ENCODE measurements at places on chromosomes 13 and 19. TPM values are rescaled to one million over a fixed set of nuclear protein-coding genes. Genes with fewer than 3 reads are reported as not detected.

Gene PAF1
- total RNA-seq, result 34.5 TPM

- DNase-seq, result no peak
Observed at GRCh38 chr13:30446126-30446500, 19.6 kb downstream of the HMGB1 start.

DNA sequence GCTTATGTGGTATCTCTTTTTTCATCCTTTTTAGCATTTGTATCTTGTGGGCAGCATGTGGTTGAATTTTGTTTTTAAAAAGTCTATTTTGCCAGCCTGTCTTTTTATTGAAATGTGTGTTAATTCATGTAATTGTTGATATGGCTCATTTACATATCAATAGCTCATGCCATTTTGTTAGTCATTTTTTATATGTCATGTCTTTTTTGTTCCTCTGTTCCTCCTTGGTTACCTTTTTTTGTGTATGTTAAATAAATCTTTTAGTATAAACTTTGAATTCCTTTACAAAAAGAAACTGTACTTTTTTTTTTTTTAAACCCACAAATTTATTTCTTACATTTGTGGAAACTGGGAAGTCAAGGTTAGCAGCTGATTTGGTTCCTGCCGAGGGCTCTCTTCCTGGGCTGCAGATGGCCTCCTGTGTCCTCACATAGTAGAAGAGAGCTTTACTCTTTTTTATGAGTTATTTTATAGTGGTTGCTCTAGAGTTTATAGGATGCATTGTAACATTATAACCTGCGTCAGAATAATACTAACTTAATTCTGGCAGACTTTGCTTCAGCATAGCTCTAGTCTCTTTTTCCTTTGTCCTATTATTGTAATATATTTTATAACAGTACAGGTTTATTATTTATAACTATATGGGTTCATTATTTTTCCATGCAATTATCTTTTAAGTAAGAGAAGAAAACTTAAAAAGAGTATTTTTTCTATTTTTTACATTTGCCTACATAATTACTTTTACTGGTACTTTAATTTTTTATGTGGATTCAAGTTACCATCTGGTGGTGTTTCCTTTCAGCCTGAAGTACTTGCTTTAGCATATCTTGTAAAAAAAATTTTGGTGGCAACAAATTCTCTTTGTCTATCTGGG lies 86.3 kb downstream of the URI1 start:
- no peak for DNase-seq

- DNase-seq, result no peak
Observed at GRCh38 chr13:18946738-18947137, 234.9 kb downstream of the TUBA3C start.

GRCh38 chr19:30087381-30088138 lies 145.5 kb downstream of the URI1 start:
- DNase-seq, result no peak

Data from thoracic aorta (tissue), 2 donors.